ENCODE measurements at places on chromosomes 3 and 15.

DNA sequence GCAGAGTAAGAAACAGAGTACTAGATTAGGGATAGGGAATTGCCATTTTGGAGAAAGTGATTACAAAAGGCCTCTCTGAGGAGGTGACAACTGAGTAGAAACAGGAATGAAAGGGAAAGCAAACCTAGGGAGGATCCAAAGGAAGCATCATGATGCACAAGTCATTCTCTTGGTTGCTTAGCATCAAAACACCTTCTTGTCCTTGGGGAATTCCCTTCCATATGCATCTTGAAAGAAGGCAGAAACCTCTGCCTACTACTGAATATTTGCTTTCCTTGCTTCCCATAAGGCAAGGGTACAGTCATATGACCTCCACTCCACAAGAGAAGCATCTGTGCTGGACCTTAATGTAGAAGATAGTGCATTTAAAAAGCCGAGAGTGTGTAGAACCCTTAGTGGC, 24.1 kb downstream of the GABPB1 start:
- DNase-seq = no peak

- DNase-seq = no peak
These were observed 19.7 kb downstream of the SLC6A20 start for GRCh38 chr3:45776611-45777010.

GRCh38 chr3:152266221-152266995, 2.3 kb upstream of the MBNL1 start:
- no peak for DNase-seq

DNA sequence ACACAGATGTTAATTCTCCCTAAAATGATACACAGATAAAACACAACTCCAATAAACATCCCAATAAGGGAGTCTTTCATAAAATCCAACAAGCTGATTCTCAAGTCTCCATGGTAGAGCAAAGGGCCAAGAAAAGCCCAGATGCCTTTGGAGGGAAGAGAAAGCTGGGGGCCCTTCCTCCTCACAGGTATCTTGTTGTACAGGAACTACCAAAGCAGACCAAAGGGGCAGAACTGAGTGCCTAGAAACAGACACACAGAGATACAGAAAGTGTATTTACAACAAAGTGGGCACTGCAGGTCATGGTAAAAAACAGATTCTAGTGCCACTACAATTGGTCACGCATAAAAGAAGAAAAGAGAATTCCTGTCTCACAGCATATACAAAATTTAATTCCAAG, 87.2 kb upstream of the NSMCE3 start:
- no peak for DNase-seq

DNA sequence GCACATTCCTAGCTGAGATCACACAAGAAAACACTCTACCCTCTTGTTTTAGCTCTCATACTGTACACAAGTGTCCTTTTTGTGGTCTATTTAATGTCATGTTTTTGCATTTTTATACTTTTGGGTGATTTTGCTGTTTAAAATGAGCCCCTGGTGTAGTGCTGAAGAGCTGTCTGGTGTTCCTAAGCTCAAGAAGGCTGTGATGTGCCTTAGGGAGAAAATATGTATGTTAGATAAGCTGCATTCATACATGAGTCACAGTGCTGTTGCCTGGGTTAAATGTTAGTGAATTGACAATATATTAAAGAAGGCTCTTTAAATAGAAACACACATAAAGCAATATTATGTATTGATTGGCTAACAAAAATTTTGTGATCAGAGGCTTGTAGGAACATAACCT, 387.4 kb upstream of the C2CD4B start:
- DNase-seq = no peak

- DNase-seq = no peak
These were observed 17.4 kb upstream of the ZXDC start for GRCh38 chr3:126493051-126493450.

DNA sequence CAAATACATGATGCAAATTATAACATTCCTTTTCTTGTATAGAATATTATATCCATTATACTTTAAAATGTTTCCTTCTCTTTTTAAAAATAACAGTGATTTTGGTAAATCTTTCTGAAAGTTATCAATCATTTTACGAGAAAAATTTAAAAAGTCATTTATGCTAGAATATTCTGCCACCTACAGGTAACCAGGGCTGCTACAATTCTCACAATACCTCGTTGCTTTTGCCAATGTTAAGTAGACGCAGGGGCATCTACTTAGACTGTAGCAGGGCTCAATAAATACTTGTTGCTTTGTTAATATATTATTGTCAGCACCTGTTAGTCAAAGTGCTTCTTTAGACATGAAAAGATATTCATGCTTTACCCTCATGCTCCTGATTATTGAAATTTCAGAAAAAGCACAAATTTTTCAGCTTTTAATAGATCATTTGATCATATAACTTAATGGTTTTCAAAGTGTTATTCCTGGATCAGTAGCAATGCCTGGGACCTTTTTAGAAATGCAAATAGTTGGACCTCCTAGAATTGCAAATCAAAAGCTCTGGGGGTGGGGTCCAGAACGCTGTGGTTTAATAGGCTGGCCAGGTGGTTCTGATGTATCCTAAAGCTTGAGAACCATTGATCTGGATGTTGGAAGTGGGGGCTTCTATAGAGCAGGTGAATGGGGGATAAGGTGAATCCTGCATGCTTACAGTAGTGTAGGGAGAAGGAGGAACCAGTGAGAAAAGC, 223.6 kb upstream of the PDZRN3 start:
- DNase-seq = no peak

GRCh38 chr3:55204417-55204816, 276.6 kb upstream of the LRTM1 start:
- DNase-seq = no peak

DNA sequence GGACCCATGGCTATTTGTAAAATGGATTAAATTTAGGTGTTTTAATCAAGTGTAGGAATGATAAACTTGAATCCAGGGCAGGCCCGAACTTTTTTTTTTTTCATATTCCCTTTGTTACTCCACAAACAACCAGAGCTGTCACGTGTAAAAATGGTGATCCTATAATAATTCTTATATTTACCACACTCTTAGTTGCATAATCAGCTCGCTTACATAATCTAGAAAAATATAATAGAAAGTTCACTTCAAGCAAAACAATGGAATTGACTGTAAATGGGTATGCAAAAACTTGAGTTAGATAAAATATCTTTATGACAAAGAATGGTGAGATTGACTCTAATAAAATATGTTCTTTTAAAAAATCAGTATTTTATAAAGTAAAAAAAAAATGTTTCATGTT, 2.1 kb upstream of the PAQR9 start:
- DNase-seq = no peak

DNA sequence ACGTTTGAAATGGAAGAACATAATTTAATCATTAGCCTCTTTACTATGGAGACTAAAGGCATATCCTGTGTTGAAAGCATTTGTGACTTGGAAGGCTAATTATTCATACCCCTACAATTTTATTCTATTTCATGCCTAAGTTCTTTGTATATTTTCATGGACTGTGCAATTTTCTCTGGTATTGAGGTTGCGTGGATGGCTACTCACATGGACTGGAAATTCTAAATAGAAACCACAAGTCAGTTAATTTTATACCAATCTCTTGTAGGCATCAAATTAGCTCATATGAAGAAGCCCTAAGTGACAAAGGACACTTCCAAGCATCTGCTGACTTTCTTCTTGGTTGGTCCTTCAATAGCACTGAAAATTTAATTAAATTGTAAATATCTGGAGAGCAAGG, 1353.5 kb downstream of the ROBO1 start:
- DNase-seq = no peak

DNA sequence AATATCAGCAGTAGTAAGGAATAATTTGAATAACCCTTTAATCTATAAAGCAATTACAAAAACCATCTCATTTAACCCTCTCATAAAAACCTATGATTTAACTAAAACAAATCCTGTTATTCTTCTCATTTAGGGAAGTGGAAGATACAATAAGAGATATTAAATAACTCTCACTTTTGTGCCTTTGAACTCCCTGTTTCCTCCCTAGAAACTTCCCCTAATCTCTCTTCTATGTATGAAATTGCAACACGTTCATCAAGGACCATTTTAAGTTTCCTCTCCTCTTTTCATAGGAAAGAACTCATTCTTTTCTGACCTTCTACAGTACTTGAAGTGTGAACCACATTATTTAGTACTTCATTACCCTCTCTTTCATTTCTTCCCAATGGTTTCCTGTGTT, 18.8 kb upstream of the FAM81A start:
- no peak for DNase-seq

GRCh38 chr15:74374648-74375302, 7.3 kb upstream of the CYP11A1 start:
- no peak for DNase-seq

- DNase-seq = no peak
These were observed 902.1 kb upstream of the SEMA6D start for GRCh38 chr15:46815240-46815639.

DNA sequence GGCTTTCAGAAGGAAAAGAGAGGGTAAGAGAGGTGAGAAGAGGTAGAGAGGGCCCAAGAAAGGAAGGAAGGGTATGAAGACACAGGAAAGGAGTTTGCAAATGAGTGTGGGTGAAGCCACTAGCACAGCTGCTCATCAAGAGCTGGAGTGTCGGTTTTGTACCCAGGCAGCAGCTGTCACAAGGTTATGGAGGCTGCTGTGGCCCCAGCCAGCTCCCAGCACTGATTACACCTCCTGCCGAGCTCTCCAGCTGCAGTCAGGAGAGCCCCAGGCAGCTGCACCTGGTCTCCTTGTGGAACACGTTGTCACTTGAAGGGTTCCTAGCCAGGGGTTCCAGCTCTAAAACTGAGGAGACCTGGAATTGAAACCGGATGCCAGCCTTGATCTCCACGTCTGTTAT, 60.4 kb upstream of the CHD2 start:
- DNase-seq = no peak

DNA sequence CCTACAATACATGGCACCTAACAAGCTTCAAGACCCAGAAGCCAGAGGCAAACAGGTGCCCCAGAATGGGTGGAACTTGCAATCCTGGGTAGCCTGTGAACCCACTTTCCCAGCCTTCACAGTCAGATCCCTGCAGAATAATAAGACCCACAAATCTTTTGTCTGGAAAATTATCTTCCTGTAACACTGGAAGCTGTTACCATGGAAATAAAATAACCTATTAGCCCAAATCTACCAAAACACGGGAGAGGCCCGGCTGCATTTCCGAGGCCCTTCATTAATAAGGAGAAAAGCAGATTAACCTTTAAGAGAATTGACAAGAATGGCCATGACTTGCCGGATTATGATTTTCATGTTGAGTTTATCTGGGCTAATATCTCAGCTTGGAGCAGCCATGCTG, 256.1 kb upstream of the PROK2 start:
- no peak for DNase-seq

DNA sequence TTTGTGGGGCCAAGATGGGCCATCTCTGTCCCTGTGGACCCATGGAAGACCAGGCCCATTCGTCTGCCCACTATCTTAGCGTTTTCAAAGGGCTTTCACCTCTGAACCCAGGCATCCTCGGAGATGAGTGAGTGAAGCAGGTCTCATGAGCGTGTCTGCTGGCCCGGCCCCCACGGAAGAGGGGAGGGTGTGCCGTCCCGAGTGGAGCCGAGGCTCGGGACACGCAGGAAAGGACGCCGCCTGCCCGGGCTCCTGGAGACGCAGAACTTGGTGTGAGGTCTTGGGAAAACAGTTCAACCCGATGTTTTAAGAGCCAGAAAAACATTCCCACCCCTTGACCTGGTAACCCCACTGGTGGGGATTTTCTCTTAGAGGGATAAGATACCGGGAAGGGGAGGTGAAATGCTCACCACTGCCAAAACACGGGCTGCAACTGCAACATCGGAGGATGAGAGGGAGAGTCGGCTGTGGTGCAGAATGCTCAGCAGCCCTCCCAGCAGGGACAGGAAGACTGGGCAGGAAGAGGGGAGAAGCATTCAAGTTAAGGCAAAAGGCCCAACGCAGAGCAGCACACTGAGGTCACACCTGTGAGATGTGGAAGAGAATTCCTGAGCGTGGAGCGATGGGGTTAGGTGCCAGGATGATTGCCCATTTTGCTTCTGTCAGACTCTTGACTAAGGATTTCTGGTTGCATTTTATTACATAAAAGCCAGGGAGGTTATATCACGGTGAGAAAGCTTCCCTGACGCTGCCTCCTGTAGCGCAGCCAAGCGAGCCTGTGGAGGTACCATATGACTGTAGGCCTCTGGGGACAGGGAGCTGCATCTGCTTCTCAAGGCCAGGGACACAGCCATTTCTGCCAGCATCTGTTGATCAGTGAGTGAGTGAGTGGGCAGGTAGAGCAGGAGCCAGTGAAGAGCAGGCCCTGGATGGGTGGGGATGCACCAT, 14.1 kb upstream of the STAB1 start:
- DNase-seq = no peak

GRCh38 chr3:62718515-62719320, 156.5 kb downstream of the CADPS start:
- no peak for DNase-seq

DNA sequence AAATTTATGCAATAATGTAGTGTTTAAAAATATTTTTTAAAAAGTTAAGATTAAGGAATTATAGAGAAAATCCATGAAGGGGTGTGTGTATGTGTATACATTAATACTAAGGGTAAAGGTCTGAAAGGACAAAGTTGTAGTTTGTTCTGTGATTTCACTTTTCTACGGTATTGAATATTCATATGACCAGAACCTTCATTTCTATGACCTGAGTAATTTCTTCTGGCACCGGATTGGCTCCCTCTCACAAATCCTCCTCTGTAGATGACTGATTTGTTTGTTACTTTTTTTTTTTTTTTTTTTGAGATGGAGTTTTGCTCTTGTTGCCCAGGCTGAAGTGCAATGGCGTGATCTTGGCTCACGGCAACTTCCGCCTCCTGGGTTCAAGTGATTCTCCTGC, 20.9 kb downstream of the GMPS start:
- DNase-seq = no peak

DNA sequence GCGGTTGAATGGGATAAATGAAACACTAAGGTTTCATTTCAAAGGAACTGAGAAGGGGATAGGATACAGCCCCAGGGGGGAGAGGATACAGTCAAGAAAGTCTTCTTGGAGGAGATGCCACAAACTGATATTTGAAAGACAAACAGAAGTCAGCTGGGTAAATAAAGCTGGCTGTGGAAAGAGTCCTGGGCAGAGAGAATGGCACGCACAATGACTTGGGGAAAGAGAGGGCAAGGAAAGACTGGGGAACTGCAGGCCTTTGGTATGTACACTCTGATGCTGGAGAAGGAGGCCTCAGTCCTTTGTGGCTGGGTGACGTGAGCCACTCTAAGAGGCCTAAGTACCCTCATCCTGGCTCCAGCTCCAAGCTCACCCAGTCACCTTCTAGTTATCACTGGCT, 45.2 kb upstream of the LMCD1 start:
- DNase-seq = no peak

- DNase-seq = peak; percentile 66
These were observed 9.8 kb downstream of the SCG5 start for GRCh38 chr15:32651229-32651837.

DNA sequence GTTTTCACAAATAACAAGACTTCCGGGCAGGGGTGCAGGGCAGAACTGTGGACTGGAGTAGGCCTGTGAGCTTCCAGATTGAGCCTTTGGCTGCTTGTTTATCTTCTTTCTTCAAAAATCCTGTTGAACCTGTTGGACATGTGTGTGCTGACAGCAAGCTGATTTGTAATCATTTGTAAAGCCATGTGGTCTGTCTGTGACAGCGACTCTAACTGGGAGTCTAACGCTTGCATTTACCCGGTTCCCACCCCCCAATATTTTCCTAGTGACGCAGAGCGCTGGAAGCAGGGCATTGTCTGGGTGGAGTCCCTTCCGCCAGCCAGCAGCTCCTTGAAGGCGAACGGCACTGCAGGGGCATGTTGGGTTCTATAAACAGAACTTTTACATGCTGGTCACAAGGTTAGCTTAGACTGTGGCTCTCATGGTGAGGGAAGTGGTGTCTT, 85.7 kb upstream of the MYZAP start:
- no peak for DNase-seq

- no peak for DNase-seq
These were observed 50.0 kb downstream of the ABCC5 start for GRCh38 chr3:183967693-183968092.
